ENCODE measurements at places on chromosomes 13 and 19. TPM values are rescaled to one million over a fixed set of nuclear protein-coding genes. Genes with fewer than 3 reads are reported as not detected.

Gene EPSTI1
- 3.8 TPM for total RNA-seq

Gene CEACAM5
- not detected for total RNA-seq

Gene TSSK6
- total RNA-seq: 0.95 TPM

DNA sequence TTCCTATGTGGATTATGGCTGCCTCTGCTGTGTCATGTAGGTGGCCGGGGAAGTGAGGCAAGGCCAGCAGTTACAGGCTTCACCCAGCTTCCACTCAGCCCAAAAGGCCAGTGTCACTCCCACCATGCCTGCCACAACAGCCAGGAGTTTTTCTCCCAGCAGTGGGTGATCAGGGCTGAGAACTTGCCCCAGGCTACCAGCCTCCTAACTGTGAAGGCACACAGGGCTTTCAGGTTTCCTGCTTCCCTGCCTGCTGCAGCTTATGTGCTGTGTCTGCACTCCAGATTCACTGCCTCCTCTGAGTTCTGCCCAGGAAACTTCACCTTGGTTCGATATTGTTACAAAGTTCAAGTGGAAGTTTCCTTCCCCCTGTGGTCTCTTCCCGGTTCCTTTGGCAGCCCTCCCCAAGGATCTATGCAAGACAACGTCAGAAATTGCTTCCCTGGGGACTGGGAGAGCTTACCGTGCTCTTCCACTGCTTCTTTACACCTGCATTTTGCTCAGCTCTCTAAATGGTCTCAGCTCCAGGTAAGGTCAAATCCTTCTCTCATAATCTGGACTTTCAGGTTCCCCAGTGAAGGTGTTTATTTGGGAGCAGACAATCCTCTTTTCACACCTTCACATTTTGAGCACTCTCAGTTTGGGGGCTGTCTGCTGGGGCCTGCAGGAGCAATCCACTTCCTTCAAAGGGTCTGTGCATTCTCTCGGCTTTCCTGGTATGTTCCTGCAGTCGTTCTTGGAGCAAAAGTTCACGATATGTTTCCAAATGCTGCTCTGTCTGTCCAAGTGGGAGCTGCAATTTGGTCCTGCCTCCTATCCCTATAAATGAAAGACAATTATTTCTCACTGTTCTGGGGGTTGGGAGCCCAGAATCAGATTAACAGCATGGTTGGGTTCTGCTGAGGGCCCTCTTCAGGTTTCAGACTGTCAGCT, 1730.1 kb upstream of the PRR20A start:
- H3K4me3 ChIP-seq: no peak overlapping the region
- no peak overlapping the region for H3K27ac ChIP-seq
- no peaks in the 10 kb centered on the region for H3K27me3 ChIP-seq
- no peak for DNase-seq

- no peaks in the 10 kb centered on the region for H3K27me3 ChIP-seq
- H3K27ac ChIP-seq: no peak overlapping the region
- H3K36me3 ChIP-seq: no peaks in the 10 kb centered on the region
These were observed 1052.0 kb downstream of the DIAPH3 start for GRCh38 chr13:59111751-59112171.

- no peak for DNase-seq
- no peaks in the 10 kb centered on the region for H3K36me3 ChIP-seq
- peak overlapping the region; percentile 33 for H3K4me3 ChIP-seq
- peak overlapping the region; percentile 17 for H3K27ac ChIP-seq
These were observed 5.6 kb downstream of the ZAR1L start for GRCh38 chr13:32309312-32310133.

DNA sequence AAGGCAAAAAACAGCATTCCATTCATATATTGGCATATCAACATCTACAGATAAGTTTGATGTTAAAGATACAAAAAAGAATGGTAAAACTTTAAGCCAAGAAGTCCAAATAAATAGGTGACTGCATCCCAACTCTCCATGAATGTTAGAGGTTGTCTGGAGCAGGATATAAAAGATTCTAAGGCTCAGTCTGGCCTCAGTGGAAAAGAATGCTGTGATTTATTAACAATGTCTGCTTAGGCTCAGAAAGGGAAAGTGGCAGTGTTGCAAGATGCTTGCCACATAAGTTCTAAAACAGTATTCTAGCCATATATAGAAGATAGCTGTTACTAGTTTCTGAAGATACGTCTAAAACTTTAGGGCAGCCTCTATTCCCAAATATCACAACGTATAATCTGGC, 179.8 kb upstream of the NBEA start:
- no peaks in the 10 kb centered on the region for H3K36me3 ChIP-seq
- H3K4me1 ChIP-seq: peaks cover 7% of the 10 kb centered on the region
- no peak for DNase-seq
- no peak overlapping the region for H3K27ac ChIP-seq

DNA sequence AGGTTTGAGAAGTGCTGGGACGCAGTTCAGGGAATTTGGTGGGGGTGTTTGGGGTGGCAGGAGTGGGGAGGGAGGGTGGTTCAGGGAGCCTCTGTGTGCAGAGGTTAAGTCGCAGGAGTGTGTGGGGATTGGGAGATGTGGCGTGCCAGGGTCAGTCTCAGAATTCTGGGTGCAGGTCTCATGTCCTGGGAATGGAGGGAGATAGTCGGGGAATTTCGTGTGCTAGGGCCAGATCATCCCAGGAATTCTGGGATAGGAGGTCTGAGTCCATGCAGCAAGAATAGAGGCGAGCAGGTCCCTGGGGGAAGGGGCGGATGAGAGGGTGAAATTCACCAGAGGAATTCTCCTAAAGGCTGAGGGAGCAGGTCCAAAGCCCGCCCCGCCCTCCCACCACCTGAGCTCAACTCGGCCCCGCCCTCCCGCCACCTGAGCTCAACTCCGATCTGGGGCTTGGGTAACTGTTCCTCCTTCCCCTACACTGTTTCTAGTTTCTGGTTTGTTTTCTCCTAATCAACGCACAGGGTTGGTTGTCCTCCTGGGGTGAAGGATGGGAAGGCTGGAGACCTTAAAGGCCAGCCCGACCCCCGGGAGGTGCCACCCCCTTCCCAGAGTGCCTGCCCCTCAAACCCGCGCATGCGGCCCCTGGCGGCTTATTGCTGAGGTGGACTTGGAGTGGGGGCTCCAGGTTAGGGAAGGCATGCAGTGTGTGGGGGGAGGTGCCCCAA, 15.2 kb downstream of the KCNC3 start:
- DNase-seq: no peak
- H3K4me1 ChIP-seq: no peaks in the 10 kb centered on the region
- H3K27ac ChIP-seq: no peak overlapping the region

DNA sequence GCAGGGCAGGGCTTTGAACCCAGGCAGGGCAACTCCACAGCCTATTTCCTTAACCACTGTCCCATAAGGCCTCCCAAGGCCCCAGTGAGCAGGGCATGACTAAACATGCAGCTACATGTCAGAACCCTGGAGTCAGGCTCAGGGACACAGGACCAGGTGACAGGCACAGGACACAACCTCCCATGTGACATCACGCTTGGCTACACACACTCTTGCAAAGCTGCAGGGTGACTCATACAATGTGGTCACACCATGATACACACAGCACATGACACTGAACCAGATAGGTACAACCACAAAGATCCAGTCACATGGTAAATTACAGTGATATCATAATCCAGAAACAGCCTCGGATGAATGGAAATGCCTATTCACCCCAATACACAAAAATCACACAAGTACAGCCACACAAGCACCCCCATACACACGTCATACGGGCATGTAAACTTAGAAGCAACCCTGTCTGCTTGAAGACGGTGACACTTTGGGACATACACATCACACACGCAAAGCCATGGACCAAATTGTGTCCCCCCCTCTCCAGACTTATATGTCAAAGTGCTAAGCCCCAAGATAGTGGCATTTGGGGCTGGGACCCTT, 14.5 kb downstream of the KLK4 start:
- no peak for DNase-seq
- H3K27ac ChIP-seq: no peak overlapping the region
- no peaks in the 10 kb centered on the region for H3K4me1 ChIP-seq
- peaks cover 15% of the 10 kb centered on the region for H3K27me3 ChIP-seq
- H3K36me3 ChIP-seq: no peaks in the 10 kb centered on the region

DNA sequence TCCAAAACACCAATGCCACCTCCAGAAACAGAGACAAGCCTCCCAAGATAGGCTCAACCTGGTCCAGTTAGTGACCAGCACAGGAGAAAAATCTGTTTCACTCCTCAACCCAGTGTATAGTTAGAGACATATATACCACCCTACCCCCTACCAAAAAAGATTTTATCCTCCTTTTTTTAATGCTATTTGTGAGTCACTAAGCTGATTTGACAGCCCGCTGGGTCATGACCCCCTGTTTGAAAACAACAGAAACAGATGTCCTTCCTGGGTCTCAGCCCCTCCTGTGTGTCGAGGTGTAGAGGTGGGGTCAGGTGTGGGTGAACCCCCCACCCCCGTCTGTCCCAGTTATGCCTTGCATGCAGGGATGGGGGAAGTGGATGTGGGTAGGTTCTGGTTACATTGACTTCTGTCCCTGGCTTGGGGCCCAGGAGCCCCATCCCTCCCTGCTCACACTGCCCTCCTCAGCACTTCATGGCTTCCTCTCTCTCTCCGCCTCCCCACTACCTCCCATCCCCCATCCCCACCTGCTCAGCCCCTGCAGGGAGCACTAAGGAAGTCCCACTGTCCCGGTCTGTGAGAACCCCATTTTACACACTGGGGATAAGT, 14.0 kb upstream of the TOMM40 start:
- no peak for DNase-seq
- H3K4me3 ChIP-seq: no peak overlapping the region
- H3K4me1 ChIP-seq: peaks cover 40% of the 10 kb centered on the region

Measured in heart right ventricle (tissue), 16 donors.